ENCODE measurements at places on chromosomes 4 and X.

GRCh38 chrX:143536176-143536575 is 18.9 kb upstream of the SPANXN3 start:
- no peak for DNase-seq

DNA sequence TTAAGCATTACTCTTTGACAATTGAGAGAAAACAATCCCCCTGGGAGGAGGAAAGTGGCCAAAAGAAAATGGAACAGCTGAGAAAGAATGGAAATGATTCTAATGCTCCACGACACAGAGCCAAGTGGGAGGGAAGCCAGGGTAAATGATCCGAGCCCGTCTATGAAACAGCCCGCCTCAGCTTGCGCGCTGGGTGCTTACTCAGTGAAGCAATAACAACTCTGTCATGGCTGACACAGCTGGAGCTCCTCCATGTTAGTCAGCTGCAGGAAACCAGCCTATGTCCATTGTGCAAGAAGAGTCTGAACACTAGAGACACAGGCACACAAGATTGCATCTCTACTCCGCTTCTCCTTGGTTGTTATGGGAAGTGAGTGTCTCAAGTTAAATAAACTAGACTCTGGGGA is 19.3 kb downstream of the NOA1 start:
- no peak for DNase-seq

GRCh38 chr4:20529691-20530090 is 170.6 kb upstream of the PACRGL start:
- DNase-seq = no peak

DNA sequence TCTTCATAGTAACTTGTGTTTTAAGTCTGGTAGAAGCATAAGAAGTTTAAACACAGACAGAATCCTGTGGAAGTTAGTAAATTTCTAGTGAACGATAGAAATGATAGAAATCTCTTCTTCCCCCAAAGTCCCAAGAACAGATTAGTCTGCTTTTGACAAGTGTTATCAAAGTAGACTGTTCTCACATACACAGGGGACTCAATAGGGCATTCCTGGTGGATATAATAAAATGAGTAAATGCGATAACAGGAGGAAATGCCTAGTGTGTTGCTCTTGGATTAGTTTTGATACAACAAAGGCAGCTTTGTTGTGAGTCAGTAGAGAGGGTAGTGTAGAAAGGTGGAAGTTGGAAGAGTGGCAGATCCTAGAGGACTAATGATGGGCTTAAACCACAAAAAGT is 43.5 kb downstream of the CLCN3 start:
- peak; percentile 4 for DNase-seq

DNA sequence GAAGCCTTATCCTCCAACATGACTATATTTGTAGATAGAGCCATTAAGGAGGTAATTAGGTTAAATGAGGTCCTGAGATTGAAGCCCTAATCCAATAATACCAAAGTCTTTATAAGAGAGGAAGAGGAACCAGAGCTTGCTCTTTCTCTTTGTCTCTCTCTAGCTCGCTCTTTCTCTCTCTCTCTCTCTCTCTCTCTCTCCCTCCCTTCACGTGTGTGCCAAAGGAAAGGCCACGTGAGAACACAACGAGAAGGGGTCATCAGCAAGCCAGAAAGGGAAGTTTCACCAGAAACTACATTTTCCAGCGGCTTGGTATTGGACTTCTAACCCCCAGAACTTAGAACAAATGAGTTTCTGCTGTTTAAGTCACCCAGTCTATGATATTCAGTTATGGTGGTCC is 1540.5 kb downstream of the C4orf33 start:
- DNase-seq = peak; percentile 83

- no peak for DNase-seq
Observed at GRCh38 chr4:143431526-143432257, 81.8 kb upstream of the SMARCA5 start.

- DNase-seq = no peak
Observed at GRCh38 chr4:93384241-93384640, 444.3 kb upstream of the ATOH1 start.

DNA sequence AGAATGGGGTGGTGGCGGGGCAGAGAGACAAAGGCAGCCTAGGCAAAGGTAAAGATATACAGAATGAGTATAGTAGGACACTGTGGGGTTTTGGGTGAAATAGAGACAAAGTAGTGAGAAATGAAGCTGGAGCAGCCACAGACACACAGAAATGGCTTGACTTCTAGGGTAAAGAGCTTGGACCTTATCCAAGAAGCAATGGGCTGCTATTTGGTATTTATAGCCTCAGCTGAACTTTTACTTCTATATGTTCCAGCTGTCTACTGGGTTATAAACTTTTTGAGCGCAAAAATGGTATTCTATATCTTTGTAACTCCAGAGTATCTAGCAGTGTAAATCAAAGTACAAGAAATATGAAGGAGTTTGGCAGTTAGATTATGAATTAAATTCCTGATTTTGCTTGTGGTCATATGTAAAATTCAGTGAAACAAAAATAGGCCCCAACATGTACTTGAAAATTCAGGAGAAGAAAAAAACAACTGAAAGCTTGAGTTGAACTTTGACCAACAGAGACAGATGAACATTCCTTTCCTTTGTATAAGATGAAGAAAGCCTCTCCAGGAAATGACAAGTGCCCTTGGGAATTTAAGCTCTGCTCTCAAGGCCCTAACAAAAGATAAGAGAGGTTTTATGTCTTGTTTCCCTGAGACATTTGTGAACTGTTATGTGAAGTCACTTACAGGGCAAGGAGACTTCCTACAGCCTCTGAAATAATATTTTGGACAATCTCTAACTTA is 354.1 kb downstream of the CHIC1 start:
- no peak for DNase-seq

DNA sequence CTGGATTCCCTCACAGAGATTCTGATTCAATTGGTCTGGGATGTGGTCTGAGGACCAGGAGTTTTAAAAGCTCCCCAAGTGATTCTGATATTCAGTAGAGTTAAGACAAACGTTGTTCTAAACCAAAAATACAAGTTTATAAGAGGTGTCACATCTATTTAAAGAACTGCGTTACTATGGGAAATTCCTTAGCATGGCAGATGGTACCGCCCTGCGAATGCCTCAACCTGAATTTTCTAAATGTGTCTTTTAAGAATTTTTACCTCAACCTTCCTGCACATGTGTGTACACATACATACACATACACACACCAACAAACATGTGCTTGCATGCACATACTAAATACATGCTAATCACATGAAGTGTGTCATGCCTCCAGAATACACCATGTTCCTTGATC is 328.9 kb upstream of the TAPT1 start:
- DNase-seq = no peak

DNA sequence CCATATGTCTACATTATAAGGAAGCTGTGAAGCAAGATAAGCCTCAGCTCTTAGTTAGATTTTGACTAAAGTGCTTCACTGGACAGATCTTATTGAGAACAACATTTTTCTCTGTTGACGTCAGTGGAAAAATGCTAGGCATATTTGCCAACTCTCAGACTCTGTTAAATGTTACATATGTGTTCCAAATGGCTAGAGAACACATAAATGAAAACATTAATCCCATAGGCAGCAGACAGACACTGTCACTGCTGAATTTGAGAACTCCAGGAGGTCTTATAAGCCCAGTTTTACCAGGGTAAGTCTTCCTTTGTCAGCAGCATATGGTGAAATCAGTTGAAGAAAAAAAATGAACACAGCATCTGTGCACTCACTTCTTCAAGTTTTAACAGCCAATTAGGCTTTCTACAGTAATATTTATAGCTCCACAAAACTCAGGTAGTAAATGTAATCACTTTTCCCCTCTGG is 186.9 kb downstream of the CAMK2D start:
- DNase-seq = no peak

- DNase-seq = no peak
Observed at GRCh38 chr4:74659576-74660411, 134.5 kb downstream of the BTC start.

GRCh38 chr4:37765741-37766140 is 60.7 kb upstream of the PGM2 start:
- no peak for DNase-seq

GRCh38 chrX:6661736-6662135 is 126.8 kb upstream of the VCX3A start:
- peak; percentile 95 for DNase-seq

DNA sequence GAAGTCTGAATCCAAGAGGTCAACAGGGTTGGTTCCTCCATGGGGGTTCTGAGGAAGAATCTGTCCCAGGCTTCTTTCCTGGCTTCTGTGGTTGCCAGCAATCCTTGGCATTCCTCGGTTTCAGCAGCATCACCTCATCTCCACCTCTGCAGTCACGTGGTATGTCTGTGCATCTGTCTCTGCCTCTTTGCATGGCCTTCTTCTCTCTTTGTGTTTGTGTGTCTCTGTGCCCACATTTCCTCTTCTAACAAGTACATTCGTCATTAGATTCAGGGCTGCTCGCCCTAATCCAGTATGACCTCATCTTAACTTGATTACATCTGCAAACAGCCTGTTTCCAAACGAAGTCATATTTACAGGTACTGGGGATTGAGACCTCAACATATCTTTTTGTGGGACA is 114.0 kb downstream of the BCOR start:
- DNase-seq = no peak

DNA sequence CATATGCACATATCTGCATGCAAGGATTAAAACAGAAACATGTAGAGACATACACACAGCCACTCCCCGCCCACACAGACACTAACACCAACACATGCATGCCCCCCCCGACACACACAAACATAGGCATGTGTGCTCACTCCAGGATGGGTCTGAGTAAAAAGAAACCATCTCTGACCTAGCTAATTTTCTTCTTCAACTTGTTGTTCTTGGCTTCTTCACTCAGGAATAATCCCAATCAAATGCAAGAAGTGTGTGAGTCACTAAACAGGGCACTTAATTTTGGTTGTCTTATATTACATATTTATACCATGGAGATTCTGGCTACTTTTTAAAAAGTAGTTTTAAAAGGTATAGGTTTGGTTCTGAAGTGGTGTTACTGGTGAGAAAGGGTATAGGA is 28.3 kb downstream of the ENOX2 start:
- no peak for DNase-seq

DNA sequence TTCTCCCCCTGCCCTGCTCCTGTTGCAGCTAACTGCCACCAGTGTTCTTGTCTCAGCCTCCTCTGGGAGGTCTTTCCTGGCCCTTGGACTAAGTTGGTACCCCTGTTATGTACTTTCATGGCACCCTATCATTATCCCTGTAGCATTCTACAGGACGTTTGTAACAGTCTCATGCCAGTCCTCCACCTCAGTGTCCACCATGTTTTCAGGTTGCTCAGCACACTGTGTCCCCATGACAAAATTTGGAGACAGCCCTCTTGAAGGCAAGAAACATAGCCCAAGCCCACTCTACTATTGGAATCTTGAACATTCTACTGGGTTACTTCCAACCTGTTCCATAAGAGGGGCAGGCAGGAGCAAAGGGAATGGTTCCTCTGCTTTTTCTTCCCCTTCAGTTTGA is 194.4 kb upstream of the ANXA3 start:
- DNase-seq = no peak

- no peak for DNase-seq
Observed at GRCh38 chrX:79154596-79155359, 10.3 kb downstream of the GPR174 start.

GRCh38 chr4:88857588-88857987 is 160.0 kb upstream of the NAP1L5 start:
- no peak for DNase-seq

- peak; percentile 2 for DNase-seq
Observed at GRCh38 chrX:102599951-102600579, 750 bp downstream of the ARMCX5 start.

DNA sequence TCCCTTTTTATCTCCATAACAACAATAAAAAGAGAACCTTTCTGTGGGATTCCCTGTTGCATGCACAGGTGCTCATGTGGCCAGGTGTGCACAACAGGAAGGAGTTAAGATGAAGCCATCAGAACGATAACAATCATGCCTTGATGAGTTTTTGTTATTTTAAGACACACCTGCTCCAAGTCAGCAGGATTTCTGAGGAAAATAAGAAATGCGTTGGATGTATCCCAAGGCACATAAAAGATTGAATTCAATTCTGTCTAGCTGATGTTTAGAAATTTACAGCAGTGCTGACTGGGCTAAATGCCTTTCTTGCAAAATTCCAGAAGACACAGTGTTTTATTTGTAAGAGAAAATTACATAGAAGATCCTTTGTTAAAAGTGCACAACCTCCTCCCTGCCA is 1678.2 kb downstream of the ARAP2 start:
- no peak for DNase-seq

GRCh38 chrX:38718311-38718710 is 82.9 kb upstream of the MID1IP1 start:
- no peak for DNase-seq

- DNase-seq = no peak
Observed at GRCh38 chr4:39756159-39756558, 58.2 kb downstream of the UBE2K start.

GRCh38 chrX:39440799-39441284 is 639.6 kb downstream of the MID1IP1 start:
- peak; percentile 3 for DNase-seq

- peak; percentile 6 for DNase-seq
Observed at GRCh38 chr4:107283587-107284559, 247.8 kb upstream of the DKK2 start.

- no peak for DNase-seq
Observed at GRCh38 chrX:152641996-152642395, 4.3 kb downstream of the GABRQ start.

DNA sequence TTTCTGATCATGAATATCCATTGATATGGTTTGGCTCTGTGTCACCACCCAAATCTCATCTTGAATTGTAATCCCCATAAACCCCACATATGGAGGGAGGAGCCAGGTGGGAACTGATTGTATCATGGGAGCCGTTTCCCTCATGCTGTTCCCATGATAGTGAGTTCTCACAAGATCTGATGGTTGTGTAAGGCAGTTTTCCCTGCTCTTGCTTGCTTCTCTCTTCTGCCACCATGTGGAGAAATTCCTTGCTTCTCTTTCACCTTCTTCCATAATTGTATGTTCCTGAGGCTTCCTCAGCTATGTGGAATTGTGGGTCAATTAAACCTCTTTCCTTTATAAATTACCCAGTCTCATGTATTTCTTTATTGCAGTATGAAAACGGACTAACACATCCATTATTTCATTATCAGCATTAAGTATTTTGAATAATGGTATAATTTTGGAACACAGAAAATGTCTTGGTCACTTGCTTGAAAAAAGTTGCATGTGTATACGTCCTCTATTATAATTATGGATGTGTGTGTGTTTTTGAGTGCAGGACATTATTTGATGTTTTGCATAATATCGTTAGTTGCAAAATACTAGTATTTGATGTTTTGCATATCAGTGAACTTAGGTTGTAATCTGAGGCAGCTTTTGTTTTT is 334.6 kb downstream of the PCDH10 start:
- DNase-seq = peak; percentile 27

GRCh38 chr4:106253364-106254129 is 62.5 kb downstream of the TBCK start:
- no peak for DNase-seq

GRCh38 chr4:20251031-20251795 is 492 bp upstream of the SLIT2 start:
- peak; percentile 72 for DNase-seq

- no peak for DNase-seq
Observed at GRCh38 chr4:159434114-159434870, 331.4 kb downstream of the RAPGEF2 start.

GRCh38 chr4:78671903-78672815 is 104.0 kb upstream of the BMP2K start:
- peak; percentile 32 for DNase-seq

Measured in SK-N-DZ (cell line).